ENCODE measurements at places on chromosomes 2 and 18.

- peak; percentile 41 for DNase-seq
Observed at GRCh38 chr2:161662373-161662772, 38.2 kb downstream of the SLC4A10 start.

- DNase-seq, result peak; percentile 71
Observed at GRCh38 chr2:215635788-215636139, 199.9 kb upstream of the FN1 start.

DNA sequence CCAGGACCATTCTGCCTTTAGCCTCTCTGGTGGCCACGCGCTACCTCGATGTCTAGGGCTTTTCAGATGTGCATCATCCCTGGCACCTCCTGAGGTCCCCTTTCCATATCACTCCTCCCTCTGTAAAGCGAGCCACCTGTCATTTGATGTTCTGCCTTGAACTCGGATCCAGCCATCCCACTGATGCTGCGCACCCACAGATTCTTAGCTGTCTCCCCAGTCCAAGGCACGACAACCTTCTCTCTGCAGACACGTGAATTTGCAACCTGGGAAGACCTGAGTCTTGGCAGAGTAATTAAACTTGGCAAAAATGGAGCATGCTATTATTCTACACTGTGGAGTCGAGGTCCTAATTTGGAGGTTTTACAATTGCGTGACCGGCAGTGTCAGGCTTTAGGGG lies 61.9 kb downstream of the NGEF start:
- DNase-seq, result no peak

DNA sequence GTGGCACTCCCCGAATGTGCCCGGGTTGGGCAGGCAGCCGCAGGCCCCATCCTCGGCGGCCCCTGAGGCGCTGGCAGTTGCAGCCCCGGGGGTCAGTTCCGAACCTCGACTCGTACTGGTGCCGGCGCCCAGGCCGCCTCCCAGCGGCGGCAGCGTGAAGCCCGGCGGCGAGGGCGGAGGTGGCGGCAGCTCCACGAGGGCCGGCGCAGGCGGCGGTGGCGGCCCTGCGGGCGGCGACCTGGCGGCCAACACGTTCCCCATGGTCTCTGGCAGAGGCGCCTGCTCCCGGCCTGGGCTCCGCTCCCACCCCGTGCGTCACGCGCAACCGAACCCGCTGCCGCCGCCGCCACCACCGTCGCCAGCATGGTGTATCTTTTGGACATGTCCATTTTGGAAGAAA lies 196.3 kb downstream of the CCDC74A start:
- DNase-seq, result no peak

- DNase-seq, result no peak
Observed at GRCh38 chr2:43274055-43274454, 47.6 kb upstream of the ZFP36L2 start.

GRCh38 chr2:200447139-200447855 lies 62.6 kb downstream of the KCTD18 start:
- no peak for DNase-seq

- no peak for DNase-seq
Observed at GRCh38 chr2:148279216-148279615, 258.3 kb downstream of the MBD5 start.

DNA sequence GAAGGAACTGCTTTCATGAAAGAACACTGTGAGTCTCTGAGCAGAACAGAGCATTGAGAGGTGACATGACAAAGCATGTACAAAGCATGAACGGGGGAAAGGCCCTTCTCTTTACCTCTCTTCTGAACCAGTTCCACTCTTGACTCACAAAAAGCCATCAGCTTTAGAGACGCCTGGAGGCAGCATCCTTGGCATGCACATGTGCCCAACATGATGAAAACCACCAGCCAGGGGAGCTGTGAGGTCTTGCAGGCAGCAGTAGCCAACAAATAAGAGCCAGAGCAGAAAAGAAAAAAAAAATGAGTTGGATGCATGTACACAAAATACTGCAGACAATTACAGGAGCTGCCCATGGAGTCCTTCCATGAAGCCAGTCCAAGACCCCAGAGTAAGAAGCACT lies 95.5 kb upstream of the AGAP1 start:
- peak; percentile 3 for DNase-seq

DNA sequence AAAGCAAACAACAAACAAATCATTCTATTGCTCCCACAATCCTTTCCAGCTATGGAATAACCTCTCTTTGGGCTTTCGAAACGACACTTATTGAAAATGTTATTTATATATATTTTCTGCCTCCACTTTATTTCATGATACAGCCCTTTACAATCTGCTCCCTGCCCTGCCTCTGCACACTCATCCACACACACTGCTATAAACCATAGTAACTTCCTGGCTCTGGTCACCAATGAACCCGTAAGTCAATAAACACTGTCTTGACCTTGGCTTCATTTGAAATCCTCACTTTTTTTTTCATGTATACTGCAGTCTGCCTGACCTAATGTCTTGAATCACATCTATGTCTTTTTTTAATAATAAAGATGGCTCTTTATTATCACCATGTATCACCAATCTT lies 161.5 kb downstream of the SLC39A10 start:
- no peak for DNase-seq

GRCh38 chr2:201855356-201855755 lies 49.0 kb downstream of the CDK15 start:
- DNase-seq, result no peak

Measured in epithelial cell of esophagus (primary cell).